Activated CD4-positive, alpha-beta T cell treated with anti-CD3 and anti-CD28 coated beads, Interleukin-2, Interleukin-6, amounts not matched to agents 100 ng/mL and 50 ng/mL, durations not matched to agents 16 hours and 8 hours (primary cell): ENCODE measurements at places on chromosomes 2 and 18.

- DNase-seq, result no peak
These were observed 250.0 kb downstream of the SMAD2 start for GRCh38 chr18:47680488-47680887.

DNA sequence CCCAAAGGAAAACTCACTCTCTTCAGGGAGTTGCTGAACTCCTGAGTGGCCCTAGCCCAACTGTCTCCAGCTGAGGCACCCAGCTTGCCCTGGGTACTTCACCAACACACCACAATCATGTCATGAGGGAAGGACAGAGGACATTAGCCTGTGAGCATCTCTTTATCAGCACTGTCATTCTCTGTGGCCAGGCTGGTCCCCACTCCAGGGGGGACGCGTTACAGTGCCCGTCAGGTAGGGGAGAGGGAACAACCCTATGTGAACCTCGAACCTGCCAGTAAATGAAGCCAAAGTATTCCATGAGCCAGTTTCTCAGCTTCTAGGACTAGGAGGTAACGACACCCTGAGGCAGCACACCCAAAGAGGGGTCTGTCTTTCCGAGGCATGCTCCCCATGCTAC lies 94.9 kb upstream of the MGAT4A start:
- no peak for DNase-seq

DNA sequence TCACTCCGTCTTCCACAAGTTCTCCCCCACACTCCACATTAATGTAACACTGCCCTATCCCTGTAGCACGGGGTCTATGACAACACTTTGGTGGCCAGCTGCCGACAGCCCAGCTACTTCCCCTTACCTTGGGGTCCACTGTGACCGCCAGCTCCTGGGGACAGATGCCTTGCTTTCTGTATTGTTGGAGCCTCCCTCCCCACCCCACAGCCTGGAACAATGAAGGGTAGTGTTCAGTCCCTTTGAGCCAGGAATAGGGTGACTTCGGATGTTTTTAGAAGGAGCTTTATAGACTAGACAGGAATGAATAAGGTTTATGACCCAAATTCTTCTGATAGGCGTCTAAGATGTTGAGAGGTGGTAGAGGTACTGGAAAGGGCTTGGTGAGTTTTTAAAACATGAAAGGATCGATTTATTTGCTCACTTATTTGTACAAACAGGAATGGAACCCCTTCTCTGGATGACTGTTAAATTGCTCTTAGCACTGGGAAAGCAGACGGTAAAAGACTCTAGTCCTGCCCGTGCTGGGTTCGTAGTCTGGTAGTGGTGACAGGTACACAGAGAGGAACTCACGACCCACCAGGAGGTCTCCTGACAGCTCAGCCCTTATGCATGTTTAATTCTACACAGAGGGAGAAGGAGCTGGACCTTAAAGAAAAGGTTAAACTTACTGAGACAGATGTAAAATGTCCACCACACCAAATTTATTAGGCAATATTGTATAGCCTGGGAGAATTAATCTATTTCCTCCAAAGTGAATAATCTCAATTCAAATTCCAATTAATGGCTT lies 90.9 kb downstream of the MYCN start:
- no peak for DNase-seq

- DNase-seq, result no peak
These were observed 106.8 kb downstream of the DNAH7 start for GRCh38 chr2:195961873-195962272.
